Bronchial epithelial cell (primary cell): ENCODE measurements at places on chromosomes 3 and 15.

- no peak for DNase-seq
Observed at GRCh38 chr3:133924041-133924440, 28.4 kb upstream of the RAB6B start.

- no peak for DNase-seq
Observed at GRCh38 chr3:51673802-51674654, 3.0 kb downstream of the TEX264 start.

DNA sequence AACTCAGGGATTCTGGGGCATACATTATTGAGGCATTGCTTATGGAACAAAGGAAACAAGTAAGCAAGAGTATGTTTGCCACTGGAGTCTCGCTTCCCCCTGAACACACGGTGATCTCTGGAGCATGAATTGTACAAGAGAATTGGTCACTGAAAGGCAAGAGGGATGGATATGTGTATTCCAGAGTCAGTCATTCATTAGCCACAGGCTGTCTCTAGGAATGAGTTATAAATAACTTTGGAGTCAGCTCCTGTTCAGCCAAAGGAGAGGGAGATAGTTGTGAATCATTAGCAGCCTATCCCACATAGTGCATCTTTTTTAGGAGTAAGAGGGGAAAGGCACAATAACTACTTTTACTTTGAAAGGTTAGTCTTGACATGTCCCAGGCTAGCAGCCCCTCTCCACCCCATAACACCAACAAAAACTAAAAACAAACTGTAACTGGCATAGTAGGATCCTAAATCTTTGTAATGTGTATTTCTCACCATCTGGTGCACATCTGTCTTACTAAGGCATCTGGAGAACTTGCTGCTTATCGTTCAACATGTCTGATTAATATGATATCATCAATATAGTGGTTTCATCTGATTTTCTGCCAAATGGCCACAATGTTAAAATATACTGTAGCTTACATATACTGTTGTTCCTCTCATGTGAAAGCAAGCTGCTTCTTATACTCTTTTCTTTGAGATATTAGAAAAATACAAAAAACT is 462.2 kb downstream of the GRM7 start:
- DNase-seq = no peak

DNA sequence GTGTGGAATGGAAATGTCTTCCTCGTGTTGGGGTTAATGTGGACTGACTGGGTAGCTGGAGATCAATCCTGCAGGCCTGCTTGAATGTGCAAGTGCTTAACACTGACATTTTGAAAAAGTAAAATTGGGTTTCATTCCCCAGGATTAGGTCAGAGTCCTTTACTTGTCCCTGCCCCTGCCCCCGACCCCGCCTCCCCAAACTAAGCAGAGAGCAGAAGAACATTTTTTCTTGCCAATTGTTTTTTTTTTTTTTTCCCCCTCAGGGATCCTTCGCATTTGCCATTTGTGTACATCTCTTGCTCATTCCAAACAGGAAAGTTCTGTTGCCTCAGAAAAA is 147.0 kb upstream of the NR2F2 start:
- DNase-seq = no peak

DNA sequence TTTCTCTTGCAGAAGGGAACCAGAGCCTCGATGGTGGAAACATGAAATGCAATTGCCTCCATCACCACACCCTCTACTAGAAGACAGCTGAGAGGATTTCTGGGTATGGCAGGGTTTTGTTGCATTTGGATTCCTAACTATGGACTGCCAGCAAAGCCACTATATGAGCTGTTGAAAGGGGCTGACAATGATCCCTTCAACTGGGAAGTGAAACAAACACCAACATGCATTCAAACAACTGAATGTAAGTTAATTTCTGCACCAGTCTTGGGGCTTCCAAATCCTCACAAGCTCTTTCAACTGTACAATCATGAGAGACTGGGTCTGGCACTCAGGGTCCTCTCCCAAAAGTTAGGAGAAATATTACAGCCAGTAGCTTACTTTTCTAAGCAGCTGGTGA is 116.7 kb upstream of the PLCL2 start:
- DNase-seq = no peak

GRCh38 chr15:94233441-94233840 is 2.1 kb downstream of the MCTP2 start:
- DNase-seq = no peak
